Stimulated activated CD4-positive, alpha-beta T cell treated with anti-CD3 and anti-CD28 coated beads, Interleukin-2, amount 100 ng/mL, for 48 hours (primary cell): ENCODE measurements at places on chromosomes 13 and 19.
A peak's percentile ranks its signal among the peaks of the same experiment; 100 is the strongest.

DNA sequence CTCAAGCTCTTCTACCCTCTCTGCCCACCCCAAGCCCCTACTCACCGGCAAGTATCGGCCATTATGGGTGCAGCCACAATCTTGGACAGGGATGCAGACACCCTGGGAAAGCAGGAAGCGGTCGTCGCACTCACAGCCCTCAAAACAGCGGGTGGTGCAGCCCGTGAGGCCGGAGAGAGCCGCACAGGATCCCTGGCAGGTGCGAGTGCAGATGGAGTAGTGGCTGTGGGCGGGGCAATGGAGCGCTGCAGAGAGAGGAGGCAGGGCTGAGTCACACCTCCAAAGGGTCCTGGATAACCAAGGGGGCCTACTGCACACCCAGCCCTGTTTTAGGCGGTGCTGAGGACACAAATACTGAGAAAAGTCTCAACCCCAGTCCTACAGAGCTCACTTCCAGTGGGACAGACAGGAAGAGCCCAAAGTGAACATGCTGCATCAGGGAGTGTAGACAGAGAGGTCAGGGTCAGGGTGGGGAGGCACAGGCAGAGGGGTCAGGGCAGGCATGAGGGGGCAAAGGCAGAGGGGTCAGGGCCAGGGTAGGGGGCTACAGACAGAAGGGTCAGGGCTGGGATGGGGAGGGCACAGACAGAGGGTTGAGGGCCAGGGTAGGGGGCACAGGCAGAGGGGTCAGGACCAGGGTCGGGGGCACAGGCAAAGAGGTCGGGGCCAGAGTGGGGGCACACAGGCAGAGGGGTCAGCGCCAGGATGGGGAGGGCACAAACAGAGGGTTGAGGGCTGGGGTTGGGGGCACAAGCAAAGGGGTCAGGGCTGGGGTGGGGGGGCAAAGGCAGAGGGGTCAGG lies 24.2 kb upstream of the FBL start:
- no peak for DNase-seq

GRCh38 chr19:45195764-45196163 lies 17.2 kb downstream of the BLOC1S3 start:
- DNase-seq: no peak

GRCh38 chr19:32864318-32865007 lies 5.1 kb downstream of the SLC7A9 start:
- no peak for DNase-seq

DNA sequence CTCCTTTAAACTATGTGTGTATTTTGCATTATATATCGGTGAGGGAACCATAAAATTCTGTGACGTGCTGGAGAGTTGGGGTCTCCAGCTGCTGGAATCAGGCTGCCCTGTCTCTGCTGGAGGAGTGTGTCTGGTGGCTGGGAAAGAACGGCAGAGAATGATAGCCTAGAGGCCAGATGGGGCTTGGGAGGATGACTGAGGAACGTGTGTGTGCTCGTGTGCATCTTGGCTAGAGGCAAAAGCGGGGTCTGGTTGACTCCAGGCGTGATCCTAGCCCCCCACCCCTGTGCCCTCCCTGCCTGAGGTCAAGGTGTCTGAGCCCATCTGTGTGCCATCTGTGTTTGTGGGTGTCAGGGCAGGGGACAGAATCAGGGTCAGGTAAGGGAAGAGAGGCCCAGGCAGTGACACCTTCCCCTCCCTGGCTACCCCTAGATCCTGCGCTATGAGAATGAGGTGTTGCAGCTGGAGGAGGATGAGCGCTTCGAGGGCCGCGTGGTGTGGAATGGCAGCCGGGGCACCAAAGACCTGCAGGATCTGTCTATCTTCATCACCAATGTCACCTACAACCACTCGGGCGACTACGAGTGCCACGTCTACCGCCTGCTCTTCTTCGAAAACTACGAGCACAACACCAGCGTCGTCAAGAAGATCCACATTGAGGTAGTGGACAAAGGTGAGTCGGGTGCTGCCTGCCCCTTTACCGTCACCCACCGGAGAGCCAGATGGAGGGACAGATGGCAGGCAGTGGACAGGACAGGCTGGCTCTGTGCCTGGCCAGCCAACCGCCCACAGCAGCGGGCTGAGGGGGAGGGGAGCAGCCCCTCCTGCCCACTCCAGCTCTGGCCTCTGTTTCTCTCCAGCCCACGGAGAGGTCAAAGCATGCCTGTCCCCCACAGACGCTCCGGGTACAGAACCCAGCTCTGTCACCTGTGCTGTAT lies 3.1 kb downstream of the SCN1B start:
- DNase-seq: no peak

DNA sequence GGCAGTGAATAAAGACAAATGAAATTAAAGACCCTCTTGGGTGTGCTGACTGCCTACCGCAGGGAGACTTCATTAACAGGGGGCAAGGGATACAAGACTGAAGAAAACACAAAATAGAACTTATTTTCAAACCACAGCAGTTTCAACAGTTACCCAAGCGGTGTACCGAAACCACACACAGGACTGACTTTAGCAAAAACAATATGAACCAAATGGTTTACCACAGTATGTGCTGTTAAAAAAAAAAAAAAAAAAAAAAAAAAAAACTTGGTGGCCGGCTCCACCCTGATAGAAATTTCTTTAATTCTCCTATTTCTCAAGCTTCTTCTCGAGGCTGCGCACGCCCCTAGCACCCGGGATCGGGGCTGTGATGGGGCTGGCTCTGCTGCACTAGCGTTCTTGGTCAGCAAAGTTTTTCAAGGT lies 42.6 kb downstream of the KLF2 start:
- DNase-seq: no peak

DNA sequence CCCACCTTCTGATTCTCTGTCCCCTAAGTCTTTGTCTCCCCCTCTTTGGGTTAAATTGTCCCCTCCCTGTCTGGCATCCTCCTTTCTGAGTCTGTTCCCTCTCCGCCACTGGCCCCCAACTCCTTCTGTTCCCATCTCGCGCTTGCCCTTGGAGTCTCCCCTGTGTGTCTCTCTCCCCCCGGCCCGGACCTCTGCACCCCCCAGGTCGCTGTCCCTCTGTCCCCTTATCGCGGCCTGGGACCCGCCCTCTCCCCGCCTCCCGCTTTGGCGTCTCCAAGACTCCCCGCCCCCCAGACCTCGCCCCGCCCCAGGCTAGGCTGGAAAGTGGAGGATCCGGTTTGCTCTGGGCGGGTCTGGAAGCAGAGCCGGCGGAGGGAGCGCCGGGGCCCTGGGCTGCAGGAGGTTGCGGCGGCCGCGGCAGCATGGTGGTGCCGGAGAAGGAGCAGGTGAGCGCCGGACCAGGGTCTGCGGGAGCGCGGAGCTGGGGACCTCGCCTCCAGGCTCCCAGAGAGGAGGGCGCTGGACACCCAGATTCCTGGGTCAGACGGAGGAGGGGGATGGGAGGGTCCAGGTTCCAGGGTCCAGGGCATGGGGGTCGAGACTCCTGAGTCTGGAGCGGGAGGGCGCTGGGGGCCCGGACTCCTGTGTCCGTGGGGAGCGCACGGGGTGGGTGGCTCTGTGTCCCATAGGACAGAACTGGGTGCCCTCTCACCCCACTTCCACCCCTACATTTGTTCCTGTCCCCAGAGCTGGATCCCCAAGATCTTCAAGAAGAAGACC lies at the start of gene TRPM4:
Gene TRPM4, plus strand, starts transcription at position 348 of the 780 bp plus-strand sequence. Its CDS starts 75 bp downstream, at position 423.
- peak; percentile 44 for DNase-seq

GRCh38 chr19:52665529-52665928 lies 27.4 kb upstream of the ZNF83 start:
- DNase-seq: no peak

DNA sequence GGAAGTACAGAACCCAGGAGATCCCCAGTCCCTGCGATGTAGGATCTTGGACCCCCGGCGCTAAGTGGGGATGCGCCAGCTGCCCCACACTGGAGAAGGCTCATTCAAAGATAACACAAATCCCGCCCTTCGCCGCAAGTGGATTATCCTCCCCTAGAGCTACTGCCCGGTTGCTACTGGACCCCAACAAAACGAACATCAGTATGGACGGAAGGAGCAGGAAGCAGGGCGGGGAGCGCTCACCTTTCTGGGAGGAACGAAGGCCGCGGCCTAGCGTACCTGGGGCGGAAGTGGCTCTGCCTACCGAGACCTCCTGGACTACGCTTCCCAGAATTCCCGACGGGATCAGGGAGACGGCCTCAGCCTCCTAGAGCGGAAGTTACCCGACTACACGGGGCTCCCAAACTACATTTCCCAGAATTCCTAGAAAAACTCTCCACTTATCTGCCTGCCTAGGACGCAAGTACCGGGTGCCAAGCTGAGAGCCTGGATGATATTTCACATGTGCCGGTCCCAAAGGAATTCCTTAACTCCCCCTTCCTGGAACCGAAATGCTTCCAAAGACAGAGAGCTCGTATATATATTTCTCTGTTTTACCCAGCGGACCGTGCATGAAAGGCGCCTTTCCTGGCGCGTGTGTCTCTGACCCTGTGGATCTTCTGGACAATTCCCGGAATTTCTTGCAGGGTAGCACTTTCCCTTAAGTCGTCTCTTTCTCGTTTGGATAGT lies at the start of gene ZNF112:
Gene ZNF112, minus strand, starts transcription at position 298 of the 729 bp plus-strand sequence. CDS start 16,141 bp downstream, outside the sequence.
- DNase-seq: no peak

DNA sequence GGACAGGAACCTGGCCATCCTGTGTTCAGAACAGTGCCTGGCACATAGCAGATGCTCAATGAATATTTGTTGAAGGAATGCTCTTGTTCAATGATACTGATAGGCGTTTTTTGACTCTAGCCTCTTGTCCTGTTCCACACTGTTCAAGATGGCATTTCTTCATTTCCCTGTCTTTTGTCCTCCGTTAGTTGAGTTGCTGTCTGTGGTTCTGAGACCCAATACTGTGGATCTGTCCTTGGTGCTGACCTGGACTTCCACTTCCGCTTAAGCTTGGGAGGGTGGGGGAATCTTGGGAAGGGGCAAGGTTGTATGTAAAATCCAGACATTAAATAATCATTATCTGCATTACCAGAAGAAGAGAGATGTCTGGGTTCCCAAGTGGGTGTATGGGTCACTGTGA lies 8.3 kb upstream of the KCNN4 start:
- DNase-seq: no peak

GRCh38 chr19:48844472-48844871 lies 8.2 kb upstream of the HSD17B14 start:
- no peak for DNase-seq

DNA sequence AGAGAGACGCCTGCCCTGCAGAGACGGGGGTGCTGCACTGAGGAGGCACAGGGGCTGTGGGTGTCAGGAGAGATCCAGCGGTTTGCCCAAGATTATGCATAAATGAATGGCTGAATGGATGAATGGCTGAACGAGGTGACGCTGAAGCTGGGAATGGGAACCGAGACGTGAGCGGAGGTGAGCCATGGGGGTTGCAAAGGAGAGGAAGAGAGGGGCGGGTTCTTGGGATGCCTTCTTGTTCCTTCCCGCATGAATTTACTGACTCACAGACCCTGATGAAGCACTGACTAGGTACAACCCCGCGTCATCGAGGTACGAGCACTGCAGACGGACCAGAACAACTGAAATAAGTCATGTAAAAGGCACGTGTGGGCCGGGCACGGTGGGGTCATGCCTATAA lies 16.7 kb downstream of the DCAF15 start:
- DNase-seq: no peak

GRCh38 chr19:17951157-17951989 lies 15.5 kb upstream of the KCNN1 start:
- DNase-seq: no peak

- DNase-seq: no peak
Observed at GRCh38 chr19:51714848-51715247, 8.9 kb downstream of the HAS1 start.

DNA sequence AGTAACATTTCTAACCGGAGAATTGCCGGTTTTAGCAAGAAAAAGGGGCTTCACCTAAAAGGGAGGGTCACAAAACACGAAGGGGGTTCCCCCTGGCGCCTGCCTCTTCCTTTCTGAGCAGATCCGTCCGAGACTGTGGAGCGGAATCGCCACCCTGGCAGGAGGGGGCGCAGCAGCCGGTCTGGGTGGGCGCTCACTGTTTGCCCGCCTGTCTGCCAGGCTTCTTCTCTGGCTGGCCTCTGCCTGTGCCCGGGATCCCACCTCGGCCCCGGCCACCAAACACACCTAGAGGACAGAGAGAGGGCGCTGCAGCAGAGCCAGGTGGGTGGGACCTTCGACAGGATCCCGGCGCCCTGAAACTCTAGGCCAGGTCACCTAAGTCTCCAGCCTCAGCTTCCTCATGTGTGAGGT lies 15.6 kb downstream of the LSM4 start:
- no peak for DNase-seq

DNA sequence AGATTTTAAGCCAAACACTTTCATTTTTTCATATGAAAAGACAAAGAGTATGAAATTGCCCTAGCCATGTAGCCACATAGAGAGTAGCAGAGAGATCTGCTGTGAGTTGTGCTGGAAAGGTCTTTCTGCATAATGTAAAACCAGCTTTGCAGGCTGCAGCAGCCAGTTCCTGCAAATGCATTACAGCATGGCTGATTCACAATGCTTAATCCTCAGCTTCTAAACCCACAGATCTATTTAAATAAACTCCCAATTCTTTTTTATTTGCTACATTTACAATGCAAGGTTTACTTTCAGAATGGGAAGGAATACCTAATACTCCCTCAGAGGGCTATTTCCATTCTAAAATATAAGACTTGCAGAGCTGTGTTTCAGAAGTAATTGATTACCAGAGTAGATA lies 185.6 kb upstream of the STARD13 start:
- no peak for DNase-seq

GRCh38 chr13:53254500-53254899 lies 225.9 kb downstream of the OLFM4 start:
- DNase-seq: no peak

DNA sequence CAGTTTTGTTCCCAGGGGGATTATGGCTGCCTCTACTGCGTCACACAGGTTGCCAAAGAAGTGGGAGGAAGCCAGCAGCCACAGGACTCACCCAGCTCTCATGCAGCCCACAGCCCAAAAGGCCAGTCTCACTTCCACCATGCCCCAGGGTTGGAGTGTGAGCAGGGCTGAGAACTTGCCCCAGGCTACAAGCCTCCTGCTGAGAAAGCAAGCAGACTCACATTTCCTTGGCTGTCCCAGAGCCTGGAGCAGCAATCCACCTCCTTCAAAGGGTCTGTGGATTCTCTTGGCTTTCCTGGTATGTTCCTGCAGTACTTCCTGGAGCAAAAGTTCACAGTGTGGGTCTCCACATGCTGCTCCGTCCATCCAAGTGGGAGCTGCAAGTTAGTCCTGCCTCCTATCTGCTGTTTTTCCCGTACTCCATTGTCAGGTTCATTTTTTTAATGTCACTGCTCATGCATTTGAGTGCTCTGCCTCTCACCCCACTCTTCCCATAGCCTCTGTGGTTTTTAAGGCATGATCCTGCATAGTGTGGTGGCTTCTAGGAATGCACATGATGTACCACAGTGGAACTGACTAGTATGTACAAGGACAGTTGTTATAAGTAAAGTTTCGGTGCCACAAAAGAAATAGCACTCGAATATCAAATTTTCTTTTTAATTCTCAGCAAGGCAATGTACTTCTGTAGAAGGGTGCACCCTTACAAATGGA lies 56.2 kb upstream of the ARHGEF7 start:
- no peak for DNase-seq

DNA sequence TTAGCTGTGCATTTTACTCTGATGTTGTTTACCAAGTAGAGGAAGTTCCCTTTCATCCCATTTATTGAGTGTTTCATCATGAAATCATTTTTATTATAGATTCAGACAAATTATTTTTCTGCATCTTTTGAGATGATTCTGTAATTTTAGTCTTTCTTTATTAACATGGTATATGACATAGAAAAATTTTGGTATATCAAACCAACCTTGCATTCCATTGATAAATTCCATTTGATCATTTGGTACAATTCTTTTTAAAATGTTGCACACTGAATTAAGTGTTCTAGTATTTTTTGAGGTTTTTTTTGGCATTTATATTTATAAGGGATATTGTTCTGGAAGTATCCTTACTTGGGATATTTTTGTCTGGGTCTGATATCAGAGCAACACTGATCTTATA lies 308.4 kb downstream of the DLEU7 start:
- no peak for DNase-seq

- DNase-seq: peak; percentile 9
Observed at GRCh38 chr13:45700971-45701900, 884 bp upstream of the CBY2 start.
